Astrocyte of the spinal cord (primary cell): ENCODE measurements at places on chromosomes 5 and 9.

- no peak for DNase-seq
Measured at GRCh38 chr9:115024925-115025535, 92.9 kb downstream of the TNC start.

- DNase-seq = no peak
Measured at GRCh38 chr5:134824681-134825080, 21.1 kb upstream of the C5orf24 start.

- peak; percentile 75 for DNase-seq
Measured at GRCh38 chr9:105296877-105297287, 52.4 kb downstream of the SLC44A1 start.

DNA sequence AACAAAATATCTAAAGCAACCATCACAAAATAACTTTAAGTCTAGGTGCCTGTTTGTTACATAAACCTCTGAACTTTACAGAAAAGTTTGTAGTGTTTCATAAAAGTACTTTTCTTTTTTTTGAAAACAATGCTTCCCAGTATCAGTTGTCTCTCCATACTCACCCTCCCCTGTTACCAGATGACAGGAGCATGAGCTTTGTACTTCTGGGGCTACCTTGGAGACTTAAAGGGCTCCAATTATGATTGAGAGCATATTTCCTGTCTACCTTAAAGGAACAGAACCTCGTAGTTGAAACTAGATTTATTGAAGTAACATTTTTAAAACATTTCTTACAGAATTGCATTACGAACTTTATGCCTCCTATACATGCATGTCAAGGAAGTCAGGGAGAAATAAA, 55.4 kb upstream of the PPP1R2B start:
- no peak for DNase-seq

- DNase-seq = peak; percentile 58
Measured at GRCh38 chr9:97900738-97901565, 21.3 kb downstream of the TRMO start.

DNA sequence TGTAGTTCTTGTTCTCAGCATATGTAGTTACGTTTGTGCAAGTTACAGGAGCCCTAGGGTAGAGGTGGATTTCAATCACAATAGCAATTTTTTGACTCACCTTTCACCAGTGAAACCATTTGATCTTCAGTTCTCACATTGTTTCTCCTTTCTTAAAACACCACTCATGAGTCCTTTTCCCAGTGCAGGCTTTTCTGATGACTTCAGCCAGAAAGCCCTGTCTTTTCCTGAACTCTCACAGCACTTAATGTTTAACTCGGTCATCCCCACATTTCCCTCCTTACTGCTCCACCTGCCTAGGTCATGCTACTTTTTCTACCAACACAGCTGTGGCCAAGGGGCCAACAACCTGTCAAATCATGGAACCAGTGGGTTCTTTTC, 37.9 kb downstream of the ARHGEF28 start:
- DNase-seq = no peak

DNA sequence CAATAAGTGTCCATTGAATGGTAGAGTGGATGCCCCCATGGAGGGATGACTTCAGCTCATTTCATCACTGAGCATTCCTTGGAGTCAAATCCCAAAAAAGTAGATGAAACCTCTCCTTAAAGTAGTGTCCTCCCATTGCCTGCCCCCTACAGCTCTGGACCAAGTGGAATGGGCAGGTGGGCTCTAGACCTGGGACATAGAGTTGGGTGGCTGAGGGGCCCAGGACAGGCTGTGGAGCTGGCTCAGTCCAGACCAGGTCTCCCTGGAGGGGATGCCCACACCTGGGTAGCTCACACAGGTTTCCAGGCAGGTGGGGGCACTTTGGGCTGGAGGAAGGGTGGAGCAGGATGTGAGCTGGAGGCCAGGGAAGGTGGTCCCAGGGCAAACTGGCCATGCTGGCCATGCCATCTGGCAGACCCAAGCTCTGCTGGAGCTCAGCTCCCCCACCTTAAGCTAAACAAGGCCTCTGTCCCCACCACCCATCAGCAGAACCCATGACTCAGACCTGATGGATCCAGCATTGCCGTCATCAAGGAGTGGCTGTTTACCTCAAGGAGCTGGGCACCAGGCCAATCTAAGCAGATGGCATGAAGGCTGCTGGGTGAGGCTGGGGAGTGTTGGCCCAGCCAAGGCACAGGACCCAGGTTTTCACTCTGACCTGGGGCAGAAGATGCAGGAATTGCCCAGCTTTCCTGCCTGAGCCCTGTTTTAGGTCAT, 6.2 kb upstream of the SPINK4 start:
- peak; percentile 92 for DNase-seq

- no peak for DNase-seq
Measured at GRCh38 chr5:134534726-134535110, 9.2 kb downstream of the JADE2 start.

- DNase-seq = no peak
Measured at GRCh38 chr9:114725930-114726329, 43.9 kb upstream of the TEX48 start.

GRCh38 chr5:59390989-59391388, 502.5 kb downstream of the PDE4D start:
- no peak for DNase-seq

DNA sequence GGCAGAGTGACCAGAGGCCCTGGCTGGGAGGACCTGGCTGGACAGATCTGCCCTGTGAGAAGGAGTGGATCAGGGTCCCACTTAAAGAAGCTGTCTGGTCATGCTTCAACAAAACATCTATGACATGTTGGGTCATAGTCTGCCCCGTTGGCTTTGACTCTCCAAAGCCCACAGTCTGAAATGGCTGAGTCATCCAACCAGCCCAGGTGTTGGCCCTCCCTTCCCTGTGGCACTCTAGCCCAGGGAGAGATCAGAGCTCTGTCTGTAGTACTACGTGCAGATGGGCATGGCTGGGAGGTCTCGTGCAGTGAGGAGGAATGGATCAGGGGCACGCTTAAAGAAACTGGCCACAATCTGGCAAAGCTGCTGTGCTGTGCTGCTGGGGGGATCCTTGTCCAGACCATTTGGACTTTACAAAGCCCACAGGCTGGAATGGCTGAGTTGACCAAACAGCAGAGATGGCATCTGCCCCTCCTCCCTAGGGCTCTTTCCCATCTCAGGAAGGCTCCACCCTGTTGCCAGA, 206.1 kb downstream of the TUSC1 start:
- DNase-seq = no peak

- DNase-seq = peak; percentile 28
Measured at GRCh38 chr5:126234563-126235195, 188.5 kb upstream of the GRAMD2B start.

DNA sequence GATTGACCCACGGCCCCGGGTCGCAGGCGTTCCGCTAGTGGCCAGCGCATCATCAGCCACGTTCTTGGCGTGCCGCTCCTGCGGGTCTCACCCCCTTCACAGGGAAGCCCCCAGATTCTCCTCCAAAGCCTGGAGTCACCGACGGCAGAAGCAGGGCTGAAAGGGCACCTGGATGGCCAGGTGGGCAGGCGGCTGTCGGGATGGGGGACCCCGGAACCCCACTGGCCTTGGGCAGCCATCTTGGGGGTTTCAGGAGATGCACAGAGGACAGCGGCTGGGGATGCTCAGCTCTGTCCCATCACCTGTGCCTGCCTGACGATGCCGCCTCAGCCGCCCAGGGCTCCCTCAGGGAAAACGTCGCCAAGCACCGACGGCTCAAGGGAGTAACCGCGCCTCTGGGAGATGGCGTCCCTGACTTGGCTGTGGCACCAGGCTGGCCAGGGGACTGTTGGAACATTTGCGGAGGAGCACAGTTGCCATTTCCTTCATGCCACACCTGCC, 14.1 kb upstream of the SLC9A3 start:
- no peak for DNase-seq

- peak; percentile 77 for DNase-seq
Measured at GRCh38 chr9:136267261-136268111, 21.9 kb upstream of the QSOX2 start.

DNA sequence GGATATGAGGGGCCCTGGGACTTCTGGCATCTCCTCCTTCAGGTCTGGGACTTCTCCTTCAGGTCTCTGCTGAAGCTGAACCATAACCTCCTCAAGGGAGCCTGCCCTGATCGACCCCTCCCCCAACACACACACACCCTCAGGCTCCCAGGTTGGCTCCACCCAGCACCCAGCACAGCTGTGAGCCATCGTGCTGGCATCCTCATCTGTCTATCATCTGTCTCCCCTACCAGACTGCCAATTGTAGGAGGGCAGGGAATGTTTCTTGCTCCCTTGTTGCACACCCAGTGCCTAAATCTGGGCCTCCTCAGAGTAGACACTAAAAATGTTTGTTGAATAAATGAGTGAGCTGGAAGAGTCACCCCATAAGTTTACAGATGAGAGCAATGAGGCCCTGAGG, 71.4 kb downstream of the LRSAM1 start:
- DNase-seq = no peak

- peak; percentile 87 for DNase-seq
Measured at GRCh38 chr9:114505187-114506081, at the start of gene WHRN. TSS of gene WHRN (minus strand) at chr9:114505473. CDS start at chr9:114504801, 672 bp downstream.

GRCh38 chr5:180988592-180988991, at the start of gene BTNL3:
TSS of gene BTNL3 (plus strand) at chr5:180988846. CDS start at chr5:180989029, 183 bp downstream.
- DNase-seq = no peak

GRCh38 chr9:21153336-21154017, 11.8 kb upstream of the IFNW1 start:
- peak; percentile 55 for DNase-seq

GRCh38 chr5:134004626-134005416, at the start of gene VDAC1:
TSS of gene VDAC1 (minus strand) at chr5:134004975. CDS start at chr5:133993012, 11,963 bp downstream.
- DNase-seq = peak; percentile 89

GRCh38 chr5:127298656-127299055, 8.1 kb downstream of the MEGF10 start:
- no peak for DNase-seq

DNA sequence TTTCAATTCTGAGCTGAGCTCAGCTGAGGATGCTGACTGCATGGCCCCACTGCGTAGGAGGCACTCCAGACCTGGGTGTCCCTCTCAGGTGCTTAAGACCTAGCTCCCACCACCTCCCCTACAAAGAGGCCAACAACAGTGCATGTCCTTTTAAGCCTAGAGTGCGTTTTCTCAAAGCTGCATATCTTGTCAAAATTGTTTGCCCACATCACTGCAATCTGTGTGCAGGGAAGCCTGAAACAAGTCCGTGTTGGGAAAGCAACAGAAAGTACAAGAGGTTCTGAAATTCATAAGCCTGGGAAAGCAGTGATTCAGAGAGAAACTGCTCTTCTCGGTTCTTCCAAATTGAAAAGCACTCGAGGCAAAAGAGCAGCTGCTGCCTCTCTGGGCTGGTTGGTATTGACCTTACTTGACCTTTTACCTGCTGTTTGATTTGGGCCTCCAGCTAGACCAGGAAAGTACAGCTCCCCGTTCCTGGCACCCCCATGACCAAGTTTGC, 238.4 kb downstream of the NR2F1-AS1 start:
- DNase-seq = no peak

DNA sequence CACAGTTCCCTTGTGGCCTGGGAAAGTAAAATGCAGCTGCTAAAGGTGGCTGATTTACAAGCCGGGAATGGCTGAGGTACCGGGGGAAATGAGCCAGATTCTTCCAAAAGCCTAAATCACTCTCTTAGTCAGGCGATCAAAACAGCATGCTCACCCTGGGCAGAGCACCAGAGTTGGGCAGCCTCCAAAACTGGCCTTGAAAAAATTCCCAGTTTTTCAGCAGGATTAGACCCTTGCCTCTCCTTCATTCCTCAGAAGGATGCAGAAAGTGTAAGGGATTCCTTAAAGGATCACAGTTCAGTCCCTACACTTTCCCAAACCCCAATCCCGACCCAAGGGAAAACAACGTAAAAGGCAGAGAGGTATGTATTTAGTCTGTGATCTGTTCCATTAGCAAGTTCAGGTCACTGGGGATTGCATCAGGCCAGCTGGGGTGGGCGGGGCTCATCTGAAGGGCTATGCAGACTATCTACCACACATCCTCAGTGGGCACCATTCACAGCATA, 16.9 kb downstream of the TMEM174 start:
- DNase-seq = peak; percentile 72

- no peak for DNase-seq
Measured at GRCh38 chr5:13276156-13276555, 668.3 kb downstream of the DNAH5 start.

- DNase-seq = no peak
Measured at GRCh38 chr9:124593651-124594058, 86.5 kb upstream of the NR5A1 start.

DNA sequence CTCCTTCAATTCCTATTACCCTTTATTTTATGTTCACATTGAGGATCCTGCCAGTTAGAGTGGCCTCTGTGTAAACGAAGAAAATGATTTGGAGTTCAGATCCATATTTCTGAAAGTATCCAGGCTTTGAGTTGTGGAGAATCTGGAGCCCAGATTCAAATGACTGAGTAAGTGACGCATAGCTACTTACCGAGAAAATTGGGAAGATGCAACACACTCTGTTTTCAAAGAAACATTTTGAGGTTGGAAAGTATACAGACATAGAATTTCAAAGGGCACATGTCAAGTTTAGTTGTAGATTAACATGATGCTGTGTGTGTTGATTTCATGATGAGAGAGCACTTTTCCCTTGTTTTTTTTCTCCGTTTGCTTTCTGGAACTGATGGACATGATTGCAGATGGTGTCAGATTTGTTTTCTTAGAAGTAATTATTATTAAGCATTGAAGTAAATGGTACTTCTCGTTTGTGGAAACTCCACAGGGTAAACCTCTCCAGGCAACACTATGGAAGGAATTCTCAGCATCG, 148.1 kb downstream of the KDM4C start:
- DNase-seq = no peak

DNA sequence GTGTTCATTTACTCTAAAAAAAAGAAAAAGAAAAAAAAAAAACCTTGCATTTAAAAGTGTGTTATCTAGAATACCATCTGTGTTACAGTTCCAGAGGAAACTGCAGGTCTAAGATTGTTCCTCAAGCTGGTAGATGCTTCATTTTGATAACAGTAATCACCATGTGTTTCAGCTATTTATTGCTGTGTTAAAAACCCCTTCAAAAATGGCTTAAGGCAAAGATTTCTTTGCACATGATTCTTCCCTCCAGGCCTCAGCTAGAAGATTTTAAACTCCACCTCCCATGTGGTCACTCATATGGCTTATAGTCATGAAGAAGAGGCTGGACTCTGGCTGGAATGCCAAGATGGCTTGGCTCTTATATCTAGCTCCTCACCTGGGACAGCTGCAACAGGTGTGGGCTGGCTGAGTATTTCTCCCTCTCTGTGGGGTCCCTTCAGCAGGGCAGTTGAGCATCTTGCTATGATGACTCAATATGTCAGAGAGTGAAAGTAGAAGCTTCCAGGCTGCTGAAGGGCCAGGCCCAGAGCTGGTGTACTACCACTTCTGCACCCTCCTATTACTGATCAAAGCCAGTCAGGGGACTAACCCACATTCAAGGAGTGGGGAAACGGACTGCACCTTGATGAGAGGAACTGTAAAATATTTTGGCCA, 920.4 kb upstream of the DMAC1 start:
- no peak for DNase-seq

GRCh38 chr5:119171686-119172085, 100.8 kb downstream of the DMXL1 start:
- DNase-seq = no peak

GRCh38 chr5:75405296-75405695, 68.3 kb downstream of the HMGCR start:
- DNase-seq = no peak

GRCh38 chr5:151495320-151495719, 47.9 kb downstream of the SLC36A1 start:
- no peak for DNase-seq

- DNase-seq = no peak
Measured at GRCh38 chr9:134679616-134680392, 38.2 kb downstream of the COL5A1 start.

GRCh38 chr9:112731971-112732370, 14.1 kb upstream of the INIP start:
- DNase-seq = no peak

- DNase-seq = no peak
Measured at GRCh38 chr5:11822598-11822997, 81.6 kb downstream of the CTNND2 start.

- peak; percentile 79 for DNase-seq
Measured at GRCh38 chr5:55151923-55152842, 7.8 kb upstream of the GPX8 start.
